ENCODE measurements at places on chromosomes 13 and 19. TPM values are rescaled to one million over a fixed set of nuclear protein-coding genes. Genes with fewer than 3 reads are reported as not detected.

The KLK4 gene
- total RNA-seq = not detected

GRCh38 chr13:48121733-48122132, 26.8 kb upstream of the MED4 start:
- DNase-seq = no peak

- no peak for DNase-seq
Observed at GRCh38 chr19:8397746-8398310, 7.7 kb downstream of the RAB11B start.

The MYO16 gene
- total RNA-seq = not detected

- peak; percentile 88 for DNase-seq
Observed at GRCh38 chr19:14366529-14366928, 14.7 kb upstream of the ADGRE5 start.

The IZUMO2 gene
- total RNA-seq = not detected

DNA sequence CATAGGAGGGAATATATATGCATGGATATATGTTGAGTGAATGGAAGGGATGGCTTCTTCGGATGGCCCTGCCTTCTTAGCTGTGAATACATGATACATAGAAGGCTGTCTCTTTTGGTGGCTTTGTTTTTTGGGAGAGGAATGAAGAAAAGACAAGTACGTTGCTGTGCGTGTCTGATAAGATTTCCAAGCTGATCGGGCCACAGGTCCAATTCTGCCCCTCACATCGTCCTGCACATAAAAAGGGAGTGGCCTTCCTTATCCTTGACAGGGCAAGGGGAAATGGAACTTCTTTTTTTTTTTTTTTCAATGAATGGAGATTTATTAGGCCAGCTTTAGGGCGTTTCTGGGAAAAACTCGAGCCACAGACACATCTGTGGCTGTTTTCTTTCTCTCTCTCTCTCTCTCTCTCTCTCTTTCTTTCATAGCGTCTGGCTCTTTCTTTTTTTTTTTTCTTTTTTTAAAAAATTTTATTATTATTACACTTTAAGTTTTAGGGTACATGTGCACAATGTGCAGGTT, 103.8 kb upstream of the SPATA13 start:
- DNase-seq = no peak

The SLC5A5 gene
- not detected for total RNA-seq

- DNase-seq = no peak
Observed at GRCh38 chr13:100728201-100728600, 53.6 kb upstream of the TMTC4 start.

The F10 gene
- total RNA-seq = 34.3 TPM

GRCh38 chr19:37932985-37933936, 26.3 kb downstream of the SIPA1L3 start:
- peak; percentile 34 for DNase-seq

GRCh38 chr13:25468325-25469168, 96.8 kb downstream of the ATP8A2 start:
- DNase-seq = no peak

The ZNF569 gene
- total RNA-seq = not detected

- DNase-seq = no peak
Observed at GRCh38 chr13:35057858-35058257, 115.8 kb downstream of the NBEA start.

GRCh38 chr13:68030152-68030809, 800.1 kb upstream of the PCDH9 start:
- DNase-seq = no peak

- DNase-seq = no peak
Observed at GRCh38 chr19:21823224-21823623, 12.8 kb downstream of the ZNF43 start.

DNA sequence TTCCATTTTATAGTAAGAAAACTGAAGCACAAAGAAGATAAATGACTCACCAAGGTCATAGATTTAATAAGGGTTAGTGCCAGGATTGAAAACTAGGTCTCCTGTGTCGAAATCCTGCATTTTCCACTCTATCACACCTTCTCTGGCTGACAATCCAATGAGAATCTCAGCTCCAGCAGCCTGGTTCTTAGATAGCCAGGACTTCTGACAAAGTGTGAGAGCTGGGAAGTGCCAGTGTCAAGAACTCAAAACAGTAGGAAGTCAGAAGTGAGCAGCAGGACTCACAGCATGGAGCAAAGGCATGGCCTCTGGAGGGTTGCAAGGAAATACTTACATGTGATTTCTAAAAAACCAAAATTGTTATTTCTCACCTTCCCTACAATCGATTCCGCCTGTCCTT, 24.3 kb downstream of the KCTD12 start:
- DNase-seq = no peak

The SIAH3 gene
- not detected for total RNA-seq

- DNase-seq = no peak
Observed at GRCh38 chr19:15313649-15314279, 18.6 kb downstream of the BRD4 start.

DNA sequence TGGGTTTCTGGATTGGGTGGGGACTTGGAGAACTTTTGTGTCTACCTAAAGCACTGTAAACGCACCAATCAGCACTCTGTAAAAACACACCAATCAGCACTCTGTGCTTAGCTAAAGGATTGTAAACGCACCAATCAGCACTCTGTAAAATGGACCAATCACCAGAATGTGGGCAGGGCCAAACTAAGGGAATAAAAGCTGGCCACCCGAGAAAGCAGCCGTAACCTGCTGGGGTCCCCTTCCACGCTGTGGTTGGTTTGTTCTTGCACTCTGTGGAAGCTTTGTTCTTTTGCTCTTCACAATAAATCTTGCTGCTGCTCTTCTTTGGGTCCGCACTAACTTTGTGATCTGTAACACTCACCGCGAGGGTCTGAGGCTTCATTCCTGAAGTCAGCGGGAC, 37.3 kb downstream of the LIG4 start:
- DNase-seq = no peak

The TTC9B gene
- not detected for total RNA-seq

DNA sequence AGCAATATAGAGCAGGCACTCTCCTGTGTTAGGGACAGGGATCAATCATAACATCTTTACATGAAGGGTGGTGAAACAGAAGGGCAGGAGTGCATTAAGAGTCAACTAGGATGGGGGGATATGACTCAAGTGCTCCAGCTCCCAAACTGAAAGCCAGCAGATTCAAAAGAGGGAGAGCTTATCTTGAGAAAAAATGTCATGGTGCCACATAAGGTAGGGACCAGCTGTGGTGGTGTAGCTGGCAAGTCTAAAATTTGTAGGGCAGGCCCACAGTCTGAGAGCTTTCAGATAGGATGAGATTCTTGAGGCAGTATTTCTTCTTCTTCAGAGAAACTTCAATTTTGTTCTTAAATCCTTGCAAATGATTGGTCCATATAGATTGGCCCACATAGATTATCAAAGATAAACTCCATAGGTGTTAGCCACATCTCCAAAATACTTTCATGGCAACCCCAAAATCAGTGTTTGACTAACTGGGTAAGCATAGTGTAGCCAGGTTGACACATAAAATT, 19.1 kb downstream of the DNAJC15 start:
- DNase-seq = no peak

The KLK8 gene
- total RNA-seq = not detected

GRCh38 chr13:76917095-76917494, 30.9 kb upstream of the KCTD12 start:
- DNase-seq = no peak

- DNase-seq = no peak
Observed at GRCh38 chr19:6503407-6504201, 1.5 kb upstream of the TUBB4A start.

DNA sequence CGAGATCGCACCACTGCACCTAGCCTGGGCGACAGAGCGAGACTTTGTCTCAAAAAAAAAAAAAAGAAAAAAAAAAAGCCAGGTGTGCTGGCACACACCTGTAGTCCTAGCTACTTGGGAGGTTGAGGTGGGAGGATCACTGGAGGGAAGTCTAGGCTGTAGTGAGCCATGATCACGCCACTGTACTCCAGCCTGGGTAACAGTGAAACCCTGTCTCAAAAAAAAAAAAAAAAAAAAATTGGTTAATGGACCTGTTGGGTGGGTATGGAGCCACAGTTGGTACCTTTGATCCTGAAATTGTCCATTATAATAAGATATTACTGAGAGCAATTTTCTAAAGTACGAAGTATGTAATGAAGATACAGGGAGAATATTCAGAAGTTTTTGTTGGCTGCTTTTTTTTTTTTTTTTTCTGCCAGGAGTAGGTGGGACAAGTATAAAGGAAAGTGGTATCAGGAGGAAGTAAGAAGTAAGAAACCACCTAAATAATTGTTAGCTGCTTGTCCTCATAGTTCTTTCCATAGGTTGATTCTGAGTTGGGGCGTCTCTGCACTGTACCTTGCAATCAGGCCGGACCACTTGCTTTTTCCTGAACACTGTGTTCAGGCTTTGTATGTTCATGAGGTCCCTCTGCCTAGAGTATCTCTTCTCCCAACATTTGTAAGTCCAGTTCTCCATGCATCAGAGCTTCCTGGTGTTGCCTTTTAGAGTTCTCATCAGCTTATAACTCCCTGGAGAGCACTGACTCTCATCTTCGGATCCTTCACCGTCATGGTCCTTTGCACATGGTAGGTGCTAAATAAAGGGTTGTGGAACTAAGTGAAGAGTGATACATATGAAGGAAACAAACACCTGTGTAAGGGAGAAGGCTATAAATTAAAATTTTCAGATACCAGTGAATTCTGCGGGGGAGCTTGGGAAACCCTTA, 31.7 kb downstream of the ARHGAP35 start:
- no peak for DNase-seq

Data from Caco-2 (cell line).